ENCODE measurements at places on chromosomes 12 and 14.

GRCh38 chr14:96066976-96067375, 27.8 kb downstream of the C14orf132 start:
- DNase-seq: no peak

DNA sequence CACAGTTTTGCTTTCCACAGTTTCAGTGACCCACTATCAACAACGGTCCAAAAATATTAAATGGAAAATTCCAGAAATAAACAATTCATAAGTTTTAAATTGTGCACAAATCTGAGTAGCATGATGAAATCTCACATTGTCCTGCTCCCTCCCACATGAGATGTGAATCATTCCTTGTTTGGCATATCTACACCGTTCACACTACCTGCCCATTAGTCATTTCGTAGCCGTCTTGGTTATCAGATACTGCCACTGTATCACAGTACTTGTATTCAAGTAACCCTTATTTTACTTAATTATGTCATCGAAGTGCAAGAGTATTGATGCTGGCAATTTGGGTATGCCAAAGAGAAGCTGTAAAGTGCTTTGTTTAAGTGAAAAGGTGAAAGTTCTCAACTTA, 145.3 kb downstream of the SLC5A8 start:
- DNase-seq: no peak

DNA sequence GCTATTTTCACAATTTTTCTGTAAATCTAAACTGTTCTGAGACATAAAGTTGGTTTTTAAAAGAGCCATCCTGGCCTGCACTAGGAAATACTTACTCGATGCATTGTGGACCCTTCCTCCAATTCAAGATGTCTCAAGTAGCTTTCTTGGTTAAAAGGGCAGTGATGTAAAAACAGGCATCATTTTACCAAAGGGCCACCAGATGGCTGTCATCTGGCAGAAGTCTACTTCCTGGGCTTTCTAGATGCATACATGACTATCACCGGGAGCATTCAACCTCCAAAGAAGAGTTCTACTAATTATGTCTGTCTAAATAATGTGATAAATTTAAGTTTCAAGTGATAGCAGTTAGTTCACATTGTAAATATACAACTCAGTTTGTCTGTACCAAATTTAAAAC, 96.8 kb upstream of the FRMD6 start:
- DNase-seq: peak; percentile 27

DNA sequence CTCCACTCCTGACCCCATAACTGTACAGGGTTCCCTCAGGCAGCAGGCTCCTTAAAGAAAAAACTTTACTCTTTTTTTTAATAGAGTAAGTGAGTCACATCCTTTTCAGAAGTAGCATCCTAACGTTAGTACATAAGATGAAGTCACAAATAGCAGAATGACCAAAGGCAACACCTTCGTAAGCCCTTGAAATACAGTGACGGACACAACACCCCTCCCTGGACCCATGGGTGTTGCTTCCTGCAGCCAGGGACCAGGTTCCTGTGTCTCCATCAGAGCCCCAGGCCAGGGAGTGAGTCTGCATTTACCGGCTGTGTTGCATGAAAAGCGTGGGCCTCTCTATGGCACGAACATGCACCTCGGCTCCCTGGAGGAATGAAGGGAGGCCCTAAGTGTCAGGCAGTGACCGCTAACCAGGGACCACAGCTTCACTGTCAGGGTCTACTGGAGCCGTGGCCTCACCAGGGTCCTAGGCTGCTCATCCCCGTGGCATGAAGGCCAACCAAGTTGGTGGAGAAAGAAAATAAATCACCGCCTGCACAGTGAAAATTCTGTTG, 340.0 kb upstream of the SFSWAP start:
- DNase-seq: no peak

DNA sequence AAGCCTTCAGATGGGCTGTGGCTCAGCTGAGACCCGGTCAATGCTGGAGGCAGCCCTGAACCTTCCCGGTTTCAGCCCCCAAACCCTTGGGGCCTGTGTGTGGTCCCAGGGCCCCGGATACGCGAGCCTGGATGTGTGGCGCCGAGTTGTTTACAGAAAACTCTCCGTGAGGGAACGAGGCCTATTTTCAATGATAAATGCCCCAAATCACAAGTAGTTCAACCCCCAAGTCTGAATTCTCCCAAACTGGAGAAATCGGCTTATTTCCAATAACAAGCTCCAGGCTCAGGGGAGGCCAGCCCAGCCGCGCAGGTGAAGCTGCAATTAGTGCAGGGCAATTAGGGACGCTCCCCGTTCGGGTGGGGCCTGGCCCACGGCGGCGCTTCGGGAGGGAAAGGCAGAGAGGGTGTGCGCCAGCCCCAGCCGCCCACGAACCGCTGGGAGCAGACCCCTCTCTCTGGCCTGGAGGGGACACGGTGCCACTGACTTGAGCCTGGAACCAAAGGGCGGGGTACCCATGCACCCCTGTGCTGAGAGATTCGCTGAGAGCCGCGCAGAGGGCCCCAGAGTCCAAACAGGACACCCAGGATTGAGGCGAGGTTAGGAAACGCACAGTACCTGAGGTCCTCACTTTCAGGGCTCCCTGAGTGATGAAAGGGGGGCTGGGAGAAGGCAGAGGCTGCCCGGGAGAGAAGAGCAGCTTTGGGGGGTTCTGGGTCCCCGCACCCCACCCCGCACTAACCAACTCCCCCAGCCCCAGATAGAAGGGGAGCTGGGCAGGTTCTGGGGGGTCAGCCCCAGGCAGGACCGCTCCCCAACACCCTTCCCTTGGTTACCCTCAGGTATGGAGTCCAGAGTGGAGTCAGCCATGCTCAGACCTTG, 14.2 kb upstream of the ANKRD9 start:
- DNase-seq: no peak

GRCh38 chr14:60356386-60356785, 107.4 kb downstream of the PPM1A start:
- no peak for DNase-seq

- DNase-seq: no peak
These were observed 33.2 kb upstream of the STRN3 start for GRCh38 chr14:31059152-31059924.

DNA sequence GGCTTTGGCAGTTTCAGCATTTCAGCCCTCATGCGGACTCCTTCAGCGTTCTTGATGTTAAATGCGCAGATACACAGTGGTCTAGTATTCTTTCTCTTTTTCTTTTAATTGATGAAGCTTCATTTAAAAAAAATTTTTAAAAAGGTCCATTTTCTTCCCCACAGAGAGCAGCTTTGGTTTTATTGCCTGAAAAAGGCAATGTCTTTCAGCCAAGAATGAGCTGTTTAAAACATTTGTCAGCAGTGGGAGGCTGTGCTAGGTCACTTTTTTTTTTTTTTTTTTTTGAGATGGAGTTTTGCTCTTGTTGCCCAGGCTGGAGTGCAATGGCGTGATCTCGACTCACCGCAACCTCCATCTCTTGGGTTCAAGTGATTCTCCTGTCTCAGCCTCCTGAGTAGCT, 13.5 kb downstream of the KMT5A start:
- no peak for DNase-seq

DNA sequence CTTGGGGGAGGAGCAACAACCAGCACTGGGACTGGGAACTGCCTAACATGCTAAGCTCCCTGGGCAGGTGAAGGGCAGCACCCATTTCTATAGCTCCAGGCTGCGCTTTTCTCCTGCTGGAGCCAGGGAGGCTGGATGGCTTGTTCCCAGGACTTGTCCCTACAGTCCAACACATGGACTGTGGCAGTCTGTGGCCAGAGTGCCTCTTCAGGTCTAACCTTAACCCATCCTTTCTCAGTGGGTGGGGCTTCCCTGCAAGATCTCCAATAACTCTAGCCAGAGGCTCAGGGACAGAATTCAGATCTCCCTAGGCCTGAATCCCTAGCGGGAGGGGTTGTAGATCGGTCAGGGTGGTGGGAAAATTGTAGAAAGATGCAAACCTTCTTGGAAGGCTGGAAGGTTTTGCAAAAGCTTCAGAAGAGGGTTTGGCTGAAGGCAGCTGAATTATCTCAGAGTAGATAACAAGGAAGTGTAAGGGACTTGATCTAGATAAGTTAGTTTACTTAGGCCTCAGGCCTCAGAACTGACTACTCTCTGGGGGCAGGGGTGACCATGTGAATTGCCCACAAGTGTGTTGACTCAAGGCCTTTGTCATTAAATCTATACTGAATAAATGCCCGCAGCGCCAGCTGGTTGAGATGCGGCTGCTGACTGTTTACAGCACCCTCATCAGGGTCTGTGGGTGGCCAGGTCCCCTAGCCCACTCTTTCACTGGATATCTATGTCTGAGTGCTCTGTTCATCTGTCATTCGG, 60.7 kb downstream of the SSPN start:
- no peak for DNase-seq

- DNase-seq: no peak
These were observed 4.6 kb upstream of the KLRC1 start for GRCh38 chr12:10457760-10458159.

- DNase-seq: no peak
These were observed 4.3 kb upstream of the CSRP2 start for GRCh38 chr12:76883151-76883550.

DNA sequence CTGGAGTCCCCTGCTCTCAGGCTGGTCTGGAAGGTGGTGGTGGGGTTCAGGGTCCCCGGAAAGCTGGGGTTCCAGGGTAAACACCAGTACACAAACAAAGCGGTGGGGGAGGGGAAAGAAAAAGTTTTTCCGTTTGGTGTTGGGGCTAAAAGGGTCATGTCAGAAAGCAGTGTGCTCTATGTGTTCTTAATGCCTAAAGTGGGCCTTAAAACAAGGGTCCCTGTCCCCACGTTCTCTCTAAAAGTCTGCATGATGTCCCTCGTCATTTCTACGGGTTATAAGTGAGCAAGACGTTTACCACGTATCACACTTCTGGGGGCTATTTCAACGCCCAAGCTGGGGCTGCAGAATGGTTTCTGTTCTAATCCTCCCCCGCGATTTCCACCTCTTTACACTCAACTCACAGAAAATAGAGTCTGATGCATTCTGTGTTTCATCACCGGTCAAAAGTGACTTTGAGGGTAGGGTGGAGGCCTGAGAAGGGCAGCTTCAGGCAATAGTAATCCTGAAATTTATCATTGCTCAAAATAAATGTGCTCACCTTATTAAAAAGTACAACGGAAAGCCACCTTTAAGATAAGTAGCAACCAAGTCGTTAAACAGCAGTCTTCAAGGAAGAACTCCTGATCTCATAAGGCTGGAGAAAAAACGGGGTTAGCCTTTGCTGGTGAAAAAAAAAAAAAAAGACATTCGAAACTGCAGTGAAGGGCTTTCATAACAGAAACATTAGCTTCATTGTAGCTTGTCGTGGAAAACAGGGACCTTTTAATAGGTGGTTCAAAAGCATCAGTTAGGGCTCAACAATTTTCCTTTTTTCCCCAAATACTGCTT, 63.9 kb upstream of the PTGR2 start:
- DNase-seq: no peak

DNA sequence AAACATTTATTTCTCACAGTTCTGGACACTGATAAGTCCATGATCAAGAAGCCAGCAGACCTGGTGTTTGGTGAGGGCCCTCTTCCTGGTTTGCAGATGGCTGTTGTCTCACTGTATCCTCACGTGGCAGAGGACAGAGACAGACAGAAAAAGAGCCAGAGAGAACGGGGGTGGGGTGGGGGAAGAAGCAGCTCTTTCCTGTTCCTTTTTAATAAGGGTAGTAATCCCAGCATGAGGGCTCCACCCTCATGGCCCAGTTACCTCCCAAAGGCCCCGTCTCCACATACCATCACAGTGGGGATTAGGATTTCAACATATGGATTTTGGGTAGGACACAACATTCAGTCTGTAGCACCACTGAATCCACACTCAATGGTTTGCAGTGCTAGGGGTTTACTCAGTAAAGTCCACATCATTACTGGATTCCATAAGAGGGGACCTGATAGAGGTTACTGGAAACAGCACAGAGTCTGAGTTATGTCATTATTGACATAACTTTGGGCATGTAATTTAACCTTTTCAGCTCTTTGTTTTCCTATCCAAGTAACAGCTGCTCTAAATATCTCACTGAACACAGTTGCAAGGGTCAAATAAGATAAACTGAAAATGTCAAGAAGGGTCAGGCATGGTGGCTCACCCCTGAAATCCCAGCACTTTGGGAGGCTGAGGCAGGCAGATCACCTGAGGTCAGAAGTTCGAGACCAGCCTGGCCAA, 53.2 kb downstream of the RPAP3 start:
- DNase-seq: no peak

GRCh38 chr14:24219080-24219479, 3.2 kb upstream of the MDP1 start:
- DNase-seq: no peak

GRCh38 chr14:34711169-34711568, 3.2 kb downstream of the CFL2 start:
- no peak for DNase-seq

- no peak for DNase-seq
These were observed 228.0 kb downstream of the MON2 start for GRCh38 chr12:62694632-62695031.

DNA sequence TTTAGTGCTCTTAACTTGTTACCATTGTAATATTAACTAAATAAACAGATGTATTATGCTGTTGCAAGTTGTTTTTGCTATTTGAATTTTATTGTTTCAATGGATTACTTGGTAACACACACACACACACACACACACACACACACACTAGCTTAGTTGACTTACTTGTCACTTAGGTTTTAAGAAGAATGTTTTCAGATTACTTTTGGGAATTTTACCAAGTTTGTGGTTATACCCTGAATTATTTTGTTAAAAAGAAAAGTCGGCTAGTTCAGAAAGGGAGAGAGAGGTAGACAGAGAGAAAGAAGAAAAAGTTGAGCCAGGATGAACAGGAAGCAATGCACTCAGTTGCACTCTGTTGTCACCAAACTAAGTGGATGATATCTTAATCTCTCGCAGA, 5.3 kb downstream of the SSTR1 start:
- no peak for DNase-seq

DNA sequence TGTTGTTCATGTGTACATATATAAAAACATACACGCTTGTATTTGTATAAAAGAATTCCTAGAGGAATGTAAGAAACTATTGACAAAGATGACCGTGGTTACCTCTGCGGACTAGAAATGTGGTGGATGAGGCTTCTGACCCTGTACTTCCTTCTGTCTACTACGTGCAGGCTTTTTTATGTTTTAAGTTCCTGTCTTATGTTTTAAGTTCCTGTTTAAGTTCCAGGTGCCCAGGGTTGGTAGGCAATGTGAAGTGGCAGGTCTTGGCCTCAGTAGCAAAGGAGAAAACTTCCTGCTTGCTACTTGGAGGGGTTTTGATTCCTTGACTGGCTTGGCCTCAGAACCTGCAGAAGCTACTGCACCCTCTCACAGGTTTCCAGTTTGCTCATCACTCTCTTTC, 11.6 kb downstream of the POMT2 start:
- no peak for DNase-seq

DNA sequence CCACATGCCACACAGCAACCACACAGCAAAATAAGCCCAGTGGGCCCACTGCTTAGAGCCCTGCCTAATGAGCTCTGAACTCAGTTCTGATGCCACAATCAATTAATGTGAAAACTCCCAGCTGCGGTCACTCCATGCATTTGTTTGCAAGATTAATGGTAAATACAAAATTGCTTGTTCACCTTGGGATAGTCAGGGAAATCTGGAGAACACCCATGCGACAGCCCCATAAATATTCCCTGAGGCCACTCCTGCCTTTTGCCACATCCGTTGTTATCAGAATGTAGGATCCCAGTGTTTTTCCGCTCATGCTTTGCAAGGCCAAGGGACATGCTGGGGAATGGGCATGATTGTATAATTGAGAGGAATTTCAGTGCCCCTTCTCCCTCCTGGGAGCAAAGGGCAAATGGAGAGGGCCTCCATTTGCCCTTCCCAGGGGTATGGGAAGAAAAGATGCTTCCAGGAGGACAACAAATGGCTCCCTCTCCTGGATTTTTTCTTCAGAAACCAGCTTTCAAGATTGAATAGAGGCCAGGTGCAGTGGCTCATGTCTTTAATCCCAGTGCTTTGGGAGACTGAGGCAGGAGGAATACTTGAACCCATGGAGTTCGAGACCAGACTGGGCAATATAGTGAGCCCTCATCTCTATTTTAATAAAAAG, 30.8 kb upstream of the CMKLR1 start:
- DNase-seq: no peak
